ENCODE measurements at places on chromosomes 5 and 9. TPM values are rescaled to one million over a fixed set of nuclear protein-coding genes. Genes with fewer than 3 reads are reported as not detected.

Gene SPATA31E1
- not detected for total RNA-seq

Gene PCDHGC4
- total RNA-seq, result 65.2 TPM

Gene ADGRD2
- total RNA-seq, result not detected

Gene HAUS6
- total RNA-seq, result 31.0 TPM

Gene PTPRD
- 191 TPM for total RNA-seq

Gene AJM1
- 0.82 TPM for total RNA-seq

Gene FAM153A
- 2.4 TPM for total RNA-seq

Gene NUTM2F
- not detected for total RNA-seq

Gene KIAA1191
- 111 TPM for total RNA-seq

Gene IL9
- total RNA-seq, result not detected

Gene C7
- total RNA-seq, result 8.2 TPM

Gene FST
- total RNA-seq, result 1.2 TPM

Gene WHRN
- total RNA-seq, result 0.41 TPM

Gene SELENOP
- 41.2 TPM for total RNA-seq

Gene CCNJL
- 0.82 TPM for total RNA-seq

Gene SHISAL2B
- not detected for total RNA-seq

Gene CNTFR
- total RNA-seq, result 9.8 TPM

Gene CSF2
- not detected for total RNA-seq

Gene FBP2
- total RNA-seq, result not detected

Gene PTCD2
- total RNA-seq, result 4.9 TPM

Gene OR2V1
- not detected for total RNA-seq

Gene C5orf52
- not detected for total RNA-seq

Gene POC5
- total RNA-seq, result 13.0 TPM

Gene FOXD4L5
- under 0.01 TPM for total RNA-seq

Gene ZNF366
- total RNA-seq, result 0.82 TPM

Gene PPP3R2
- total RNA-seq, result 0.41 TPM

Gene CKMT2
- 0.82 TPM for total RNA-seq

Gene FGF1
- 2.9 TPM for total RNA-seq

Gene PLAC8L1
- 0.82 TPM for total RNA-seq

Gene SIT1
- total RNA-seq, result not detected

Gene NSG2
- total RNA-seq, result 942 TPM

Gene CACNA1B
- 31.4 TPM for total RNA-seq

Gene NCS1
- 229 TPM for total RNA-seq

Gene LHX3
- total RNA-seq, result not detected

Gene CDK7
- total RNA-seq, result 51.8 TPM

Gene PITX1
- not detected for total RNA-seq

Gene ANKDD1B
- 1.2 TPM for total RNA-seq

Gene PCDHB7
- 9.8 TPM for total RNA-seq

Gene RALGPS1
- 53.8 TPM for total RNA-seq

Gene MYORG
- total RNA-seq, result 2.4 TPM

Gene CCL27
- total RNA-seq, result 0.41 TPM

Gene CCNI2
- total RNA-seq, result 1.6 TPM

Data from frontal cortex (tissue), 4 donors.